Subcutaneous adipose tissue (tissue), 4 donors: ENCODE measurements at places on chromosomes 1 and 21. TPM values are rescaled to one million over a fixed set of nuclear protein-coding genes. Genes with fewer than 3 reads are reported as not detected.

LGALS8 gene
- 121 TPM for total RNA-seq

KCNJ6 gene
- not detected for total RNA-seq

TMPRSS3 gene
- total RNA-seq = 0.34 TPM

PRDM16 gene
- total RNA-seq = 0.82 TPM

GDAP2 gene
- total RNA-seq = 36.2 TPM

RCSD1 gene
- total RNA-seq = 24.7 TPM

RAP1GAP gene
- total RNA-seq = 0.22 TPM
